SW 1271 (cell line): ENCODE measurements at places on chromosomes 4 and X.

GRCh38 chrX:73863268-73863667, 300.3 kb downstream of the CHIC1 start:
- no peak for DNase-seq

DNA sequence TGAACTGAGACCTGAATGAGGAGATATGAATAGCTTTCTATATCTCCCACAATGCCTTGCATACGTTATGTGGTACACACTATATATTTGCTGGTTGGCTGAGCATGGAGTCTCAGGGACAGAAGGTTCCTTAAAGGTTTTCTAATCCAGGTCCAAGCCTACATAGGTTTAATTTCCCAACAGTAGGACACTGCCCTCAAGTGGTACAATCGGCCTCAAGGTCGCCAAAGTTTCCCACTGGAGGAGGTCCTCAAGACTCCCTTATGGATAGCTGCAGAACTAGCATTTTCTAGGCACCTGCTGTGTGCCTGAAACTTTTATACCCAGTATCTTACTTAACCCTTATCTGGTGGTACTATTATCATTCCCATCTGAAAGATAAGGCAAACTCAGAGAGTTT, 21.0 kb upstream of the EFNB1 start:
- peak; percentile 7 for DNase-seq

- DNase-seq, result no peak
Observed at GRCh38 chrX:119455264-119455663, 13.0 kb upstream of the SLC25A5 start.

DNA sequence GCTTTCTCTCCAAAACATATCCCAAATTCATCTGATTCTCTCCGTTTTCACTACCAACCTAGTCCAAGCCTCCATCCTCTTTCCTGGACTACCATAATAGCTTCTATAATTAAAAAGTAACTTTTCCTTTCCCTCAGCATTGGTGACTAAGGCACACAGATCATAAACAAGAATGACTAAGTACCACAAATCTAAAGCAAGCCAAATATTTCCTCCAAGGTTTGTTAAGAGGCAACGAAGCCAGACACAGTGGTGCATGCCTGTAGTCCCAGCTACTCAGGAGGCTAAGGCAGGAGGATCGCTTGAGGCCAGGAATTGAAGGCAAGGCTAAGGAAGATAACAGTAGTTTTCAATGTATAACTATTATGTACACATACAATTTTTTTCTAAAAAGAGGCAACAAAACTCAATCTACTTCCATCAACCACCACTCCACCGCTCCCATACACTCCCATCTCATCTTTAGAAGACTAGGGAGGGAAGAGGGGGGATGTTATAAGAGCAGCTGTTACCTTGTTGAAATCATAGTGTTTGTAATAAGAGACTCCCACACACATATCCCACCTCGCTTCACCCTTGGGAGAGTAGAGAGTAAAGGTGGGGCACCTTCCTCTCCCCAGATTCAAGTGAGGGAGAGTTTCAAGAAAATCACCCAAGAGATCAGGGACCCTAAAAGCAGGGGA, 4.2 kb upstream of the JCHAIN start:
- DNase-seq, result no peak

- DNase-seq, result no peak
Observed at GRCh38 chr4:14790494-14790893, 211.8 kb upstream of the CPEB2 start.

- no peak for DNase-seq
Observed at GRCh38 chr4:71494539-71494938, 155.7 kb downstream of the SLC4A4 start.

GRCh38 chr4:2796849-2797544, 4.1 kb downstream of the SH3BP2 start:
- DNase-seq, result no peak

- no peak for DNase-seq
Observed at GRCh38 chr4:47891928-47892327, 22.5 kb downstream of the NFXL1 start.

DNA sequence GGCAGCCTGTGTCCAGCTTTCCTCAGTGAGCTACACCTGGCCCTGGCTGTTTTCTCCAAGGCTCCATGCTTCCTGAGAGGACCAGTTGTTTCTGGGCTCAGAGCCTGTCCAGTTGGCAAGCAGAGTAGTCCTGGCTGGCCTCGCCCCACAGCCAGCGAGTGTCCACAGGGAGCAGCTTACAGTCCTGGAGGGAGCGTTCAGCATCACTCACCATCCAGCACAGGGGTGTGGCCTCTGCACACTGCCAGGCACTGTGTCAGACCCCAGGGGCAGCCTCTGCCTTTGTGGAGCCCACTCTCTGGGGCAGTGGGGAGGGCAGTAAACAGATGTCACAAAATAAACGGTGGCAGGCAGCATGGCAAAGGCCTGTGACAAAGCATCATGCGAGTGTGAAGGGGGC, 23.9 kb downstream of the EVC start:
- no peak for DNase-seq

DNA sequence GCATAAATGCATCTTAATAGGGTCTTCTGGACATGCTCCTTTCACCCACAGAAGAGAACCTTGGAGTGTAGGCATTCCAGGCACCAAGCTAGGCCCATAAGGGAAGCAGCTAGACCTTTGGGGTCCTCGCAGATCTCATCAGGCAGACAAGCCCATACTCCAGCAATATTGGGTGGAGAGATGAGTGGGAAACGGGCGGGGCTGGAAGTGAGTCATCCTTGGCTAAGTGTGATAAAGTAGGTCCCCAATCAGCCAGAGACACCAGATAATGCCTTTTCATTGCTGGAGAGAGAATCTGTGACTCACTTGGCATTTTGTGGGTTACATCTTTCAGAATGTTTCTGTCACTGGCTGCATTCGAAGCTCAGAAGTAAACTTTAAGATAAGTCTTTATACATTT, 133.3 kb upstream of the MBNL3 start:
- DNase-seq, result no peak

GRCh38 chr4:8162625-8163024, 4.0 kb upstream of the ABLIM2 start:
- no peak for DNase-seq

GRCh38 chrX:105648732-105649131, 173.6 kb upstream of the NRK start:
- no peak for DNase-seq

- peak; percentile 89 for DNase-seq
Observed at GRCh38 chr4:127632420-127633403, at the start of gene INTU. INTU (plus strand) TSS chr4:127632957; CDS start chr4:127633035, 78 bp downstream.

DNA sequence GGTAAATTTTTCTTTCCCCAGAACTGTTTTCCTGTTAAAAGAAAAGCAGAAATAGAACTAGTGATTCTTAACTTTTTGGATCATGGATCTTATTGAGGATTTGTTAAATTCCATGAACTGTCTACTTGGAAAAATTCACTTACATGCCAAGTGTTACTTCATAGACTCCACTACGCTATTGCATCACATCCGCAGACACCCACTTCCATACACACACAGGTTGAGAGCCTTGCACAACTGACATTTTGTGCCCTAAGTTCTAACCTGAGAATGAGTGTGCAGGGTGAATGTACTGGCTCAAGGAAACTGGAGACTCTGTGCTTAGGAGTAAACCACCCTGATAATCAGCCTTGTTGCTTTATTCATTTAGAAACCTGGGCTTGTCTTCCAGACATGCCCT, 250.5 kb upstream of the EDA2R start:
- no peak for DNase-seq

DNA sequence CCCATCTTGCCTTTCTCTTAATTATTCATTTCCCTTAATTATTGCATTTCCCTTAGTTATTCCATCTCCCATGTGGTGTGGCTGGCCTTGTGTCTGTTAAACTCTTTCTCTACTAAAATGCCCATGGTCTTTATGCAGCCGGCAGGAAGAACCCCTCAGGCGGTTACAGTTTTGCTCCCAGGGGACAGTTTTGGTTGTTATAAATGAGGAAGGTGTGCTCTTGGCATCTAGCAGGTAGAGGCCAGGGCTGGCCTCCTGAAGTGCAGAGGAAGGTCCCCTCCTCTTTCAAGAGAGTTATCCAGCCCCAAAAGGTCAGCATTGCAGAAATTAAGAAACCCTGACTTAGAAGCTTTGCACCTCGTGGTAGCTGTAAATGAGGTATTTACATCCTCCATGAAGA, 18.0 kb downstream of the TBL1X start:
- DNase-seq, result no peak

- DNase-seq, result no peak
Observed at GRCh38 chr4:135741583-135741982, 1540.0 kb upstream of the PABPC4L start.

GRCh38 chrX:23731951-23732350, 11.1 kb downstream of the ACOT9 start:
- DNase-seq, result no peak

GRCh38 chrX:74437530-74437929, 16.2 kb downstream of the SLC16A2 start:
- no peak for DNase-seq
